ENCODE measurements at places on chromosomes 2 and 18. TPM values are rescaled to one million over a fixed set of nuclear protein-coding genes. Genes with fewer than 3 reads are reported as not detected.

GRCh38 chr2:58539973-58540372, 298.8 kb upstream of the FANCL start:
- DNase-seq: no peak
- H3K4me1 ChIP-seq: no peaks in the 10 kb centered on the region
- H3K27me3 ChIP-seq: no peaks in the 10 kb centered on the region
- H3K27ac ChIP-seq: no peak overlapping the region

The SERPINB4 gene
- polyA plus RNA-seq: not detected

The PRKAG3 gene
- polyA plus RNA-seq: not detected

The TMEM247 gene
- polyA plus RNA-seq: not detected

The CNGA3 gene
- 0.22 TPM for polyA plus RNA-seq

- H3K4me3 ChIP-seq: no peak overlapping the region
- no peaks in the 10 kb centered on the region for H3K27me3 ChIP-seq
- H3K27ac ChIP-seq: no peak overlapping the region
- no peaks in the 10 kb centered on the region for H3K36me3 ChIP-seq
- no peaks in the 10 kb centered on the region for H3K4me1 ChIP-seq
Observed at GRCh38 chr18:76051396-76052226, 443.4 kb downstream of the ZNF516 start.

The DSG1 gene
- polyA plus RNA-seq: not detected

DNA sequence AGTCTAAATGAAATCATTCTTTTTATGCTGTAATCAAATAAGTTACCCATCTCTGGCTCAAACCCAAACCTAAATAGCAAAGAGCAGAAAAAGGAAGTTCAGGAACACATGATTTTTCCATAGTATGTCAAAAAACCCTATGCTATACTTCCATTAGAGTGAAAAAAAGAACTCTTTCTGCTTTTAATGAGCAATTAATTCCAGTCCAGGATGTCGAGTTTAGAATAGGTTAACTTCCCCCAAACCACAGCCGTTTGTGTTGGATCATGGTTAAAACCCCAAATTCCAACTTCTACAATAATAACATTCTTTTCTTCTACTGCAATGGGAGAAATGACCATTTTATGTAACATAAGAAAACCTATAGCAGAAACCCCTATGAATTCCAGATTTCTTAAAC, 171.1 kb upstream of the NRP2 start:
- H3K4me1 ChIP-seq: no peaks in the 10 kb centered on the region
- H3K27ac ChIP-seq: no peak overlapping the region
- no peaks in the 10 kb centered on the region for H3K36me3 ChIP-seq
- H3K4me3 ChIP-seq: no peak overlapping the region
- H3K27me3 ChIP-seq: no peaks in the 10 kb centered on the region

GRCh38 chr2:241217320-241218031, 29.0 kb downstream of the ANO7 start:
- peak; percentile 57 for DNase-seq
- H3K4me1 ChIP-seq: peaks cover 8% of the 10 kb centered on the region
- H3K27me3 ChIP-seq: peaks cover 2% of the 10 kb centered on the region
- H3K4me3 ChIP-seq: peak overlapping the region; percentile 44
- peak overlapping the region; percentile 83 for H3K27ac ChIP-seq

The ACVR1C gene
- 20.6 TPM for polyA plus RNA-seq

The ANXA4 gene
- 764 TPM for polyA plus RNA-seq

GRCh38 chr2:194289712-194290346, 1367.2 kb upstream of the SLC39A10 start:
- no peak overlapping the region for H3K4me3 ChIP-seq
- H3K4me1 ChIP-seq: no peaks in the 10 kb centered on the region
- no peaks in the 10 kb centered on the region for H3K36me3 ChIP-seq
- no peak overlapping the region for H3K27ac ChIP-seq
- H3K27me3 ChIP-seq: no peaks in the 10 kb centered on the region
- no peak for DNase-seq

The RFX8 gene
- 0.35 TPM for polyA plus RNA-seq

- H3K36me3 ChIP-seq: no peaks in the 10 kb centered on the region
- H3K27me3 ChIP-seq: no peaks in the 10 kb centered on the region
- no peak overlapping the region for H3K27ac ChIP-seq
Observed at GRCh38 chr2:70505613-70506391, 47.8 kb downstream of the TGFA start.

- H3K27ac ChIP-seq: peak overlapping the region; percentile 61
- H3K4me1 ChIP-seq: no peaks in the 10 kb centered on the region
- no peaks in the 10 kb centered on the region for H3K27me3 ChIP-seq
- no peak for DNase-seq
- peaks cover 3% of the 10 kb centered on the region for H3K36me3 ChIP-seq
Observed at GRCh38 chr2:171319164-171319810, 114.5 kb downstream of the METTL8 start.

The NBAS gene
- polyA plus RNA-seq: 30.3 TPM

DNA sequence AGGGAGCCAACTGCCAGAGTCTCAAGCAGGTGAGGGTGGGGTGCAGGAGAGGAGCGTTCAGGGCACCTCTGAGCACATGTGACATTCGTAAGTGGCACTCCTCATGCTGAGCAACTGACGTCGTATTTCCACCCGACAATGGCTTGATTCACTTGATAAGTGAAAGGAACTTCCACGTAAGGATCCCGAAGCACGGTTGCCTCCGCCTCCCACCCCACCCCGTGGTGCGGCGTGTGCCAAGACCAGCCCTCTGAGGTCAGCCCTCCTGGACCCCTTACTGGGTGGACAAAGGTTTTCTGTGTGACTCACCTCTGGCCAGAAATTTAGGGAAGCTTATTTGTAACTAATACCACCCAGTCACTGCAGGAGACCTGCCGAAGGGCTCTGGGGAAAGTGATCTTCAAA, 59.9 kb downstream of the AGAP1 start:
- no peak for DNase-seq
- no peak overlapping the region for H3K27ac ChIP-seq
- H3K4me3 ChIP-seq: no peak overlapping the region
- peaks cover 4% of the 10 kb centered on the region for H3K4me1 ChIP-seq

DNA sequence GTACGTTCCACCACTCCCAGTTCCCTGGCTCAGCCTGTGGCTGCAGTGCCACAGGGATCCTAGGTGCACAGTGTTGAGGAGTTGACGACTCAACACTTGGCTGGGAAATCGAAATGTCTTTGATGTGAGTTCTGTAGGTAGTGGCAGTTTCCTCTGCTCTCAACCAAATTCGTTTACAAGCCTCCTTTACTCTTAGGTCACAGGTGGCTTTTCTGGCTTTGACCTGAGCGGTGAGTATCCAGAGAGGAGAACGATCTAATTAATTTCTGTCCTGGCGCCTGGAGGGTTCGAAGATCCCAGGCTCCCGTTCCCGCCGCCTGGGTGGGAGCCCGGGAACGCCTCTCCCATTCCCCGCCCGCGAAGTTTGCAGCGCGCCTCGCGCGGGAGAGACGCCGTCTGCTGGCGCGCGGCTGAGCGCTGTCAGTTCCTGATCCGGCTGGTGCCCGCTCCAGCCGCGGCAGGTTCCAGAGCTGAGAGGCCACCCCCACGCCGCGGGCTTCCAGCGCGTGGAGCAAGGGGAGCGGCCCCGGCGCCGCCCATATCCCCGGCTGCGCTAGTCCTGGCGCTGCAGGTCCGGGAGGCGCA, at the start of gene LAMA3:
Gene LAMA3, plus strand, starts transcription at position 423 of the 585 bp plus-strand sequence. CDS start 231 bp downstream, outside the sequence.
- no peaks in the 10 kb centered on the region for H3K4me1 ChIP-seq
- peak; percentile 81 for DNase-seq
- H3K36me3 ChIP-seq: no peaks in the 10 kb centered on the region
- H3K4me3 ChIP-seq: peak within 1 kb of the TSS; percentile 26
- H3K27me3 ChIP-seq: peaks cover 25% of the 10 kb centered on the region
- no peak within 1 kb of the TSS for H3K27ac ChIP-seq

GRCh38 chr2:183164650-183165015, 40.4 kb downstream of the NUP35 start:
- H3K27ac ChIP-seq: no peak overlapping the region
- peaks cover 2% of the 10 kb centered on the region for H3K36me3 ChIP-seq
- DNase-seq: no peak
- H3K4me1 ChIP-seq: no peaks in the 10 kb centered on the region
- H3K27me3 ChIP-seq: no peaks in the 10 kb centered on the region

- no peak for DNase-seq
- no peak overlapping the region for H3K4me3 ChIP-seq
- no peaks in the 10 kb centered on the region for H3K4me1 ChIP-seq
- H3K36me3 ChIP-seq: no peaks in the 10 kb centered on the region
- no peaks in the 10 kb centered on the region for H3K27me3 ChIP-seq
- H3K27ac ChIP-seq: no peak overlapping the region
Observed at GRCh38 chr2:203591642-203592041, 56.5 kb upstream of the RAPH1 start.

- peak overlapping the region; percentile 78 for H3K4me3 ChIP-seq
- no peaks in the 10 kb centered on the region for H3K4me1 ChIP-seq
- H3K36me3 ChIP-seq: no peaks in the 10 kb centered on the region
- H3K27me3 ChIP-seq: no peaks in the 10 kb centered on the region
- DNase-seq: peak; percentile 37
- H3K27ac ChIP-seq: no peak overlapping the region
Observed at GRCh38 chr2:70977605-70978205, 725 bp upstream of the ANKRD53 start.

The ICA1L gene
- 5.2 TPM for polyA plus RNA-seq

The ADD2 gene
- polyA plus RNA-seq: under 0.01 TPM

DNA sequence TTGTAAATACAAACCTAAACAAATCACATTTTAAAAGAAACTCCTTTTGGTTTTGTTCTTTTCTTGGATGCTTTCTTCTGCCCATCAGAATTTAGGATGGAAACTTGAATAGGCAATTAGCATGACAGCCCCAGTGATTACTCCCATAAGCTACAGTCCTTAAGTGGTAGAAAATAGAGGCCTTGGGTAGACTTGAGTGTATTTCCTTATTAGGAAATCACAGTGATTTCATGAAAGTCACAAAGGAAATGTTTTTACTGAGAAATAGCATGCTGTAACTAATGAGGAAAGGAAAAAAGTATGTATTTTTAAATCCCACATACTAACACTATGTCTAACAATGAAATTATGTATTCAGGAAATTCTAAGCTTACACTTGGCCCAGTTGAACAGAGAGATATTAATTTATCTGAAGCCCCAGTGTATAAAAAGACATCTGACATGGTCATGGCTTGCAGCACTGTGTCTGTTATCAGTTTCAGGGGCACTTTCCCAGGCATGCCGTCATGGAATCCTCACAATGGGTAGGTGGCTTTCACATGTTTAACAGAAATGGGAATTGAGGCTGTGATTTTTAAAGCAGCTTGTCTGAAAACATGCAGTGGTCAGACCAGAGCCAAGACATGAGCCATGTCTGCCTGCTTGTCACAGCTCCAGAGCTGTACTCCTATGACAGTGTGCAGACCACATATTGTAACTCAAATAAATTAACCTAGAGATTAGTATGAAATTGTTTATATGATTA, 79.7 kb upstream of the TRIB2 start:
- no peak overlapping the region for H3K4me3 ChIP-seq
- H3K27me3 ChIP-seq: no peaks in the 10 kb centered on the region
- H3K4me1 ChIP-seq: no peaks in the 10 kb centered on the region
- H3K27ac ChIP-seq: no peak overlapping the region

The SH3BP4 gene
- polyA plus RNA-seq: 36.7 TPM

GRCh38 chr2:46329803-46330775, 32.9 kb downstream of the EPAS1 start:
- H3K4me1 ChIP-seq: peaks cover 40% of the 10 kb centered on the region
- no peak overlapping the region for H3K4me3 ChIP-seq
- no peak overlapping the region for H3K27ac ChIP-seq

GRCh38 chr2:53913721-53914120, 54.0 kb upstream of the GPR75 start:
- no peak overlapping the region for H3K4me3 ChIP-seq
- H3K27ac ChIP-seq: no peak overlapping the region
- no peak for DNase-seq
- peaks cover 1% of the 10 kb centered on the region for H3K36me3 ChIP-seq
- no peaks in the 10 kb centered on the region for H3K4me1 ChIP-seq

DNA sequence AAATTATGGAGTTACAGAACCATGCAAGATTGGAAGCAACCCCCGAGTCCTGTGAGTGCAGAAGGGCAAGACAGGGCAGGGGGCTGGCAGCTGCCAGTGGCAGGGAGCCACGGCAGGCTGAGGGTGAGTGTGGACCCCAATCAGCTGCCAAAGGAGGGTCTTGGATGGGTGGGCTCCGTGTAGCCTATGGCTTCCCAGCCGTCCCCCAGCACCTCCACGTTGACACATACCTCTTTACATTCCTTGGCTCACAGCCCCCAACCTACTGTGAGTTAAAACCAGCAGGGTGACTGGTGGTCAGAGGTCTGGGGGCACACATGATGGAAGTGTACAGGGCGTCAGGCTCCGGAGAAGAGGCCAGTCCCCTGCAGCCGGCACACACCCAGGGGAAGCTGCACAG, 60.9 kb upstream of the SALL3 start:
- H3K36me3 ChIP-seq: no peaks in the 10 kb centered on the region
- H3K27ac ChIP-seq: no peak overlapping the region
- no peak for DNase-seq

The INO80B gene
- polyA plus RNA-seq: 33.0 TPM

The SMYD1 gene
- polyA plus RNA-seq: 0.34 TPM

The UCN gene
- polyA plus RNA-seq: 1.8 TPM

DNA sequence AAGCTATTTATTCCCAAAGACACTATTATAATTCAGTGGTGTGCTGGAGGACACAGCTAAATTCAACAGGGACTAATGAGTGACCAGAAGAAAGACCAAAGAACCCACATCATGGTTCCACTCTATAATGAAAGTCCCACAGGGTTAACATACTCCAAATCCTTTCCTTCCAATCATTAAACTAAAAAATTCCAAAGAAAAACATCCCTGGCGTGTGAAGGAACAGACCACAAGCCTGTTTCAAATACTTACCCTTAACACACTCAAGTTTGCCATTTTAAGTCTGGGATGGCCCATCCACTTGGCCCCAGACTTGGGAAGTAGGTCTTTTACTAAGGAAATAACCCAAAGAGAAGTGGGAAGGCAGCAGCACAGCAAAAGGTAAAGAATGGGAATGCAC, 150.1 kb upstream of the CCDC150 start:
- no peak overlapping the region for H3K27ac ChIP-seq
- H3K4me3 ChIP-seq: no peak overlapping the region
- H3K36me3 ChIP-seq: no peaks in the 10 kb centered on the region
- H3K4me1 ChIP-seq: no peaks in the 10 kb centered on the region

The TRIM54 gene
- 0.31 TPM for polyA plus RNA-seq

The ANAPC1 gene
- polyA plus RNA-seq: 2.4 TPM

GRCh38 chr2:124875627-124876244, 850.6 kb downstream of the CNTNAP5 start:
- no peaks in the 10 kb centered on the region for H3K27me3 ChIP-seq
- DNase-seq: no peak
- H3K27ac ChIP-seq: no peak overlapping the region
- no peak overlapping the region for H3K4me3 ChIP-seq
- H3K36me3 ChIP-seq: no peaks in the 10 kb centered on the region

The TBR1 gene
- 0.03 TPM for polyA plus RNA-seq

- H3K4me1 ChIP-seq: no peaks in the 10 kb centered on the region
- no peaks in the 10 kb centered on the region for H3K36me3 ChIP-seq
- no peak for DNase-seq
- no peak overlapping the region for H3K27ac ChIP-seq
- H3K4me3 ChIP-seq: no peak overlapping the region
Observed at GRCh38 chr18:28150925-28151324, 26.0 kb downstream of the CDH2 start.

- peaks cover 15% of the 10 kb centered on the region for H3K4me1 ChIP-seq
- no peaks in the 10 kb centered on the region for H3K27me3 ChIP-seq
- H3K27ac ChIP-seq: peak overlapping the region; percentile 79
- peak; percentile 20 for DNase-seq
- no peaks in the 10 kb centered on the region for H3K36me3 ChIP-seq
- peak overlapping the region; percentile 91 for H3K4me3 ChIP-seq
Observed at GRCh38 chr2:39435234-39435633, 1.9 kb downstream of the MAP4K3 start.

The LRP2 gene
- polyA plus RNA-seq: not detected

- no peak overlapping the region for H3K4me3 ChIP-seq
- no peaks in the 10 kb centered on the region for H3K4me1 ChIP-seq
- peak; percentile 18 for DNase-seq
- no peaks in the 10 kb centered on the region for H3K27me3 ChIP-seq
Observed at GRCh38 chr2:155223781-155224406, 525.4 kb downstream of the KCNJ3 start.

All from small intestine (tissue), 16 donors.